ENCODE measurements at places on chromosomes 11 and 22.

DNA sequence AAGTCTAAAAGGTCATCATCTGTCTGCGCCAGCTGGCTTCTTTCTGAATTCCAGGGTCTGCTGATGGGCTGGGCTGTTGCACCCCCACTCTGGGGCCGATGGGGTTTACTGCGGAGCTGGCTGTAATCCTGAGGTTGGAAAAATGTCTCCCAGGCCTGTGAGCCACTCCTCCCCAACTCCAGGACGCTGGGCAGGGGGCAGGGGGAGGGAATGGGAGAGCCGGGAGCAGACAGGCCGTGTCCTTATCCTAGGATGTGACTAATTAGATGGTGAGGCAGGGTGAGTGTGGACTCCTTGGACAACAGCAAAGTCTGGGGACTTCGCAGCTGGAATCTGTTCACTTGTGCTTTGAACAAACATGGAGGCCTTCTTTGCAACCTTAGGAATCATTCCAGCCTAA, 48.7 kb downstream of the LRRC32 start:
- no peak for DNase-seq

- no peak for DNase-seq
Measured at GRCh38 chr11:108853864-108854263, 189.0 kb downstream of the DDX10 start.

GRCh38 chr22:39155421-39155820, 2.9 kb upstream of the CBX7 start:
- DNase-seq, result no peak

GRCh38 chr11:64987998-64988854, 8.5 kb downstream of the BATF2 start:
- DNase-seq, result no peak

DNA sequence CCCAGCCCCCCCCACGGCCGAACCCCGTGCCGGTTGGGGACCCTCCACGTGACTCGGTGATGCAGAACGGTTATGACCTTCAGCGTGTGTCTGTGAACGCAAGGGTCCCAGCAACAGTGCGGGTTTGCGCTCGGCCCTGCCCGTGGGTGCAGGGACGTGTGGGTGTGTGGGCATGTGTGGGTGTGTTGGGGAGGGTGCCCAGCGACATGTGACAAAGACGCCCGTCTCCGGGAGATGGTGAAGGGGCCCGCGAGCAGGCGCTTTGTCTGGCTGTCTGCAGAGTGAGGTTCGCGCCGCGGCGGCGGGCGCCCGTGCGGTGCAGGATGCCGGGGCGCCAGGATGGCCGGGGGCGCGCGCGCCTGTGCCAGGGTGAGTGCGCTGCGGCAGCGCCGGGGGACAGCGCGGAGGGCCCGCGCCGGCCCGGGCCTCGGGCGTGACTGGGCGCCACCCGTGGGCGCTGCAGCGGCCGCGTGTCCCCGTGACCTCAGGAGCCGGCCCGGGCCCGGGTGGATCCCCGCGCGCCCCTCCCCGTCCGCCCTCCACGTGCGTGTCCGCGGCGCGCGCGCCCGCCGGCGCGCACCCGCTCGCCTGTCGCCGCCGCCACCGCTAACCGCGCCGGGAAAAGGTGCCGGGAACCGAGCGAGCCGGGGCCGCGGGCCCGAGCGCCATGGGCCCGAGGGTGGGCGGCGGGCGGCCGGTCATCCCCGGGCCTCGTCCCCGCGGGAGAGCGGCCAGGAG, at the start of gene LRFN4:
Gene LRFN4 (plus strand): TSS at position 569 of the 738 bp plus-strand sequence. CDS start 681 bp downstream, outside the sequence.
- DNase-seq, result peak; percentile 74
